ENCODE measurements at places on chromosomes 4 and X.

GRCh38 chr4:40197879-40198689 lies 1.3 kb downstream of the RHOH start:
- no peak for DNase-seq

DNA sequence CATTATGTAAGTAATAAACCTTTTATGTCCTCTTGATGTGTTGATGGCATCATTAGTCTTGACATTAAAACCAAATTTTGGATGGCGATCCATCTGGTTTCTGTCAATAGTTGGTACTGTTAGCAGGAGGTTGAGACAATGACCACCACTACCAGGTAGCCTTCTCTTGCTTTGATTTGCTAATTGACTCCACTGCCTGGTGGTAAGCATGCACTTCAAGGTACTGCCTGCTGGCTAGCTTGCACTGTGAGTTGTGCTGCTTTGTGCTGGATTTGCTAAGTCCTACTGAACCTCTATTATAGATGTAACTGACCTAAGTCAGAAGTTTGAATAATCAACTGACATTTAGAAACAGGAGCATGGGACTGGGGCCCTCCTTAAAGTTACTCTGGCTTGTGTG lies 46.3 kb downstream of the ATP1B4 start:
- no peak for DNase-seq

GRCh38 chr4:109810552-109811387 lies 4.8 kb upstream of the GAR1 start:
- no peak for DNase-seq

DNA sequence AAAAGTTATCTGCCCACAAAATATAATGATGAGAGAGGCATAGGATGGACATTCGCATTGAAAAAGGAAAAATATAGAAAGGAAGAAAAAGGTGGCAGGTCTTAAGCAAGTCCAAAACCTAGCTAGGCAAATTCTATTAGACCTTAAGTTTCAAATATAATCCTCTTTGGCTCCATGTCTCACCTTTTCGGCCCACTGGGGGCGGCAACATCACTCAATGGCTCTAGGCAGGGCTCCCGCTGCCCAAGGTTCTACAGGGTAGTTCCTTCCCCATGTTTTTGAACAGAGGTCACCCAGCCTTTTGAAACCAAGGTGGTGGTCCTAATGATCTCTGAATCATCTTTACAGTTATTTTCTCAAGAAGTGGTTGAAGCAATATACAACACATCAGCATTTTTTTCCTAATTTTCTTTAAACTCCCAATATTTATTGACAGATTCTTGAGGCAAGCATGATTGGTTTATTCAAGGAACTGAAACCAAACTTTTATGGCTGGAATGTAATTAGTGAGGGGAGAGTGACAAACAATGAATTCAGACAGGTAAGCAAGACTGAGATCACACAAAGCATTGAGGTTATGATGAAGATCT lies 309.4 kb downstream of the ANTXR2 start:
- no peak for DNase-seq

- no peak for DNase-seq
Observed at GRCh38 chr4:74353858-74354257, 11.1 kb upstream of the EREG start.

DNA sequence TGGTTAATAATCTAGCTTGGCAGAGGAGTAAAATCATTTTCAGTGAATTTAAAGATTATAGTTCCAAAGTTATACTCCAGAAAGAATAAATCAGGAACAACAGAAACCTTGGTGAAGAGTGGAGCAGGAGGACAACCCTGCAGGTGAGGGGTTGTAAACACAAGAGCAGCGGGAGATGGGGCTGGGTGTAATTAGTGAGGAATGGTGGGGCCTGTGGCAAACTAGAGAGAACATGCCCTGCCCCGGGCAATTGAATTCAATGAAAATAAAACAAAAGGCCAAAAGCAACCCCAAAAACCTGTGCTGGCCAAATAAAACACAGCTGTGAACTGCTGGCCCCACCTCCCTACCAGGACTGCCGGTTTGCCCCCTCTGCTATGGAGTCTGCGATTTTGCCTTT lies 325.2 kb downstream of the NR3C2 start:
- DNase-seq: peak; percentile 12

DNA sequence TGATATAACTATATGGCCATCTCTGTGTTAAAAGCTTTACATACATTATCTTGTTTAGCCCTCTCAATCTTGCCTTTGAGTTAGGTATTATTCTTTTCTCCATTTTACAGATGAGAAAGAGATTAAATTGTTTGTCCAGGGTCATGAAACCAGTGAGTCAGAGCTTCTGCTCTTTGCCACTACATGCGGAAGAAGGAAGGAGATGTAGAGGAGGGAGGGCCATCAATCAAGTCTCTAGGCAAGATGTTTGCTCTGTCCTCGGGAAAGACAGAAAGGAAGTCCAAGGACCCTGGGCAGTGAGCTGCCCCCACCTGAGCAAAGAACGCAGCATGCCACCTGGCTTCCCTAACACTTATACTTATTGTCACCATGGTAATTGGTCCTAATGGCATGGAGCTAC lies 133.7 kb upstream of the IL1RAPL2 start:
- no peak for DNase-seq
